ENCODE measurements at places on chromosomes 16 and 17. TPM values are rescaled to one million over a fixed set of nuclear protein-coding genes. Genes with fewer than 3 reads are reported as not detected.
A peak's percentile ranks its signal among the peaks of the same experiment; 100 is the strongest.

DNA sequence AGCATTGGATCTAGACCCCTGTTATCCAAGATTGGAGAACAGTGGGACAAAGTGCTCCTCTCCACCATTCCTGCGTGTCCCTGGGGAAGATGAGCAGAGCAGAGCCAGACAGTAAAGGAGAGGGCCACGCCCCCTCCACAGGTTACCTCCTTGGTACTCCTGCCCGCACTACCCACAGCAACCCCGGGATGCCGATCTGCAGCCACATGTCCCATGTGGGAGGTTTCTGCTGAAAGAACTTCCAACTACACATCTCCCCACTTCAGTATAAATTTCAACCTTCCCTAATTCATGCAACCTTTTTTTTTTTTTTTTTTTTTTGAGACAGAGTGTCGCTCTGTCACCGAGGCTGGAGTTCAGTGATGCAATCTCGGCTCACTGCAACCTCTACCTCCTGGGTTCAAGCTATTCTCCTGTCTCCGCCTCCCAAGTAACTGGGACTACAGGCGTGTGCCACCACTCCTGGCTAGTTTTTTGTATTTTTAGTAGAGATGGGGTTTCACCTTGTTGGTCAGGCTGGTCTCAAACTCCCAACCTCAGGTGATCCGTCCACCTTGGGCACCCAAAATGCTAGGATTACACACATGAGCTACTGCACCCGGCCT, 2.3 kb downstream of the RAB37 start:
- DNase-seq = no peak

KRT25 gene
- not detected for total RNA-seq

RAB11FIP4 gene
- total RNA-seq = under 0.01 TPM

GRCh38 chr16:1771864-1772361, 570 bp upstream of the NME3 start:
- no peak for DNase-seq

TP53TG3C gene
- total RNA-seq = not detected

DNA sequence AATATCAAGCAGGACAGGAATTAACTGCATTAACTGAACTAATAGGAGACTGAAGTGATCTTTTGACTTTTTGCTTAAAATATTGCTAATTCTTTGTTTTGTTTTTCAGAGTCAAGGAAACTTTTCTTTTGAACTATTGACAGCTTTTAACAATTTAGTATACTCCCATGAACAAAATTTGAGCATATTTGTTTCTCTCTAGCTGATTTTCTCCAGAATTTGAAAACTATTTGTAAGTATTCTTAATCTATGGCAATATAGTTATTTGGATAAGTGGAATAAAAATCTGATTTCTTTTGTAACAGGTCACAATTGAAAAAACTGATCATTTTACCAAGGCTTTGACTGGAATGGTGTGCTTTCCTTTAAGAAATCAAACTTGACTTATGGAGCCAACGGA, 7.0 kb upstream of the SCPEP1 start:
- DNase-seq = no peak

DNA sequence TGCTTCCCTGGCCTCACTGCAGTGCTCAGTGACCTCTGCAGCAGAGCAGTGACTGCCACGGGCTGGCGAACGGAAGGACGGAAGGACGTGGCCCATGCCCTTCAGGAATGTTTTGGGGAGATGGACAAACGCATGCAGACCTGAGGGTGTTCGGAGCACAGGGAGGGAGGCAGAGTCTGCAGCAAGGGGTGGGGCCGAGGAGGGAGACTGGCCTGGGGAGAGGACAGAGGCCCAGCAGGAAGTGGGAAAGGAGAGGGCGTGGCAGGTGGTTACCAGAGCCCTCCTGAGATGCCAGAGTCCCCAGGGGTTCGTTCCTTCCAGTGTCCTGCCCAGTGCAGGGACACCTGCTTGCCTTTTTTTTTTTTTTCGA, 21.9 kb downstream of the ADORA2B start:
- no peak for DNase-seq

GRCh38 chr16:55081622-55082590, 151.2 kb downstream of the IRX5 start:
- DNase-seq = no peak

- DNase-seq = no peak
These were observed 15.9 kb downstream of the PEMT start for GRCh38 chr17:17575360-17576251.

KCNJ16 gene
- not detected for total RNA-seq

TMIGD1 gene
- total RNA-seq = not detected

DNA sequence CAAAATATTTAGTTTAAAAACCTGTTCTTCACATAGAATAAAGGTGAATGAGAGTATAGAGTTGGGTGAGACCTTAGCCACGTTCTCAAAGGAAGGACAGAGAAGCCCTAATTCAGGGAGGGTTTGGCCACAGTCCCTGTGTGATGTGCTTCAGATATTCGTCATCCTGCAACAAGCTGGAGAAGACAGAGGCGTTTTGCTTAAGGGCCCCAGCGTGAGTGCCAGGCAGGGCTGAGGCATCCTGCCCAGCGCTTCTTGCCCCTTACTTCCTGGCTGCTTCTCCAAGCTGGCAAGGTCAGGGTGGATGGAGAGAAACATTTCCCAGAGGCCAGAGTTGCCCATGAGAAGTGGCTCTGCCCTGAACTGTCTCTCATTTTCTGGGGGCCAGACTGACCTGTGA, 46.9 kb downstream of the AXIN2 start:
- peak; percentile 66 for DNase-seq

DNA sequence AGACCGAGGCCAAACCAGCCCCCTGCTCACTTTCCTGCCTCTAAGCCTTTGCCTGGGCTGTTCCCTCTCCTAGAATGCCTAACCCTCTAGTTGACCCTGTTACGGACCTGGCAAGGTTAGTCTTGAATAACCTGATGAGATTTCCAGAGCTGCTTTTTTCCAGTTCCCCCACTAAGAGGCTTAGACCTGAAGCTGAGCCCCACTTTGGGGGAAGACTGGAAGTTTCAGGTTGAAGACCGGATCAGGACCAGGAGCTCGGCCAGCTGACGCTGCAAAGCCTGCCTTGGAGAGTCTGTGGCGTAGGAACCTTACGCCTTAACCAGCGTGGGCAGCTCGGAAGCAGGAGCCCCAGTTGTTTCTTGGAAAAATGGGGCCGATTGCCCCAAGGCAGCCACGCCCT, 129.8 kb downstream of the OR1D5 start:
- DNase-seq = no peak

GRCh38 chr16:4825196-4825595, 21.9 kb downstream of the GLYR1 start:
- no peak for DNase-seq

TBC1D3G gene
- not detected for total RNA-seq

DNA sequence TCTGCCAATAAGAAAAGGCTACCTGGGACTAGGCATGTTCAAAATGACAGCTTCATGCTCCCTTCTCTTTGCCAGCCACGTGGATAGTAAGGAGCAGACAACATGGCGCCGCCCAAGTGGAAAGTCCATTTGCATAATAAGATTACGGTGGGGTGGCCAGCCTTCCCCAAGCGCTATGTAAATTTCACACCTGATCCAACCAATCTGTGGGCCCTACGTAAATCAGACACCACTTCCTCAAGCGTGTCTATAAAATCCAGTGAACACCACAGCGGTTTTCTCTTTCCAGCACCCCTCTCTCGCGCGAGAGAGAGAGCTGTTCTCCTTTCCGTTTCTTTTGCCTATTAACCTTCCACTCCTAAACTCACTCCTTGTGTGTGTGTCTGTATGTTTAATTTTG, 140.3 kb upstream of the ERCC4 start:
- DNase-seq = peak; percentile 68

GRCh38 chr17:50353600-50354195, 7.8 kb downstream of the XYLT2 start:
- DNase-seq = no peak

ZACN gene
- not detected for total RNA-seq

HYDIN gene
- total RNA-seq = under 0.01 TPM

KIF18B gene
- total RNA-seq = 7.6 TPM

- DNase-seq = no peak
These were observed 8.8 kb upstream of the VPS4A start for GRCh38 chr16:69302301-69302700.

SLC9A5 gene
- 0.98 TPM for total RNA-seq

All from RPMI7951 (cell line).